ENCODE measurements at places on chromosomes 7 and 10.

DNA sequence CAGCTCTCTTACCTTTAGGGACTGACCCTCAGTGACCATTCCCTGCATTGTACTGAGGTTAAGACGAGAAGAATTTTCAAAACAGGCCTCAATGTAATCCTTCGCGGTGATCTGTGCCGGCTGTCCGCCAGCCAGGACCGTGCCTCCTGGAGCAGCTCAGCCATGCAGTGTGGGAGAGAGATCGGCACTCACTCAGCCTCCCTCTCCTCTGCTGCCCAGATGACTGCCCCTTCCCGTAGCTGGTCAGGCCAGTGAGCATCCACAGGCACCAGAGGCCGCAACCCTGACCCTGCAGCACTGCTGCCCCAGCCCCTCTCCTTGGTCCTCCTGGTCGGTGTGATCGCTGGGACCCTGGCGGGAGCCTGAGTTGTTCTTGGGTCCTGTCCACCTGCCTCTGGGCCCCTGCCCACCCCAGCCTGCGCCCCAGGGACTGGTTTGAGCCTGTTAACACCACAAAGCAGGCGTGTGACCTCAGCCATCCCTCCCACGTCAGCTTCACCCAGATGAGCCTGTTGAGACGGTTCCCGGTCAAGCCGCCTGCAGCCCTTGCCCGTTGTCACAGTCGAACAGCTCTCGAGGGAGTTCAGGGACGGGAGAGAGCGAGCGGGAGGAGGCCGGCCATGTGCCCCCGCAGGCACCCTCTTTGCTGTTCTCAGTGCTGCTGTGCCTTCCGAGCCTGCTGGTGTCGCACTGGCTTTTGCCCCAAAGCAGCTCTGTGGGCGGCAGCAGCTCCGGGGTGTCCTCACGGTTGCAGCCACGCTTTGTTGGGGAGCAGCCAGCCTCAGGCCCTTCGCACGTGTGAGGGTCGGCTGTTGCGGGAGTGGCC lies 37.2 kb downstream of the NKX6-2 start:
- DNase-seq, result no peak

DNA sequence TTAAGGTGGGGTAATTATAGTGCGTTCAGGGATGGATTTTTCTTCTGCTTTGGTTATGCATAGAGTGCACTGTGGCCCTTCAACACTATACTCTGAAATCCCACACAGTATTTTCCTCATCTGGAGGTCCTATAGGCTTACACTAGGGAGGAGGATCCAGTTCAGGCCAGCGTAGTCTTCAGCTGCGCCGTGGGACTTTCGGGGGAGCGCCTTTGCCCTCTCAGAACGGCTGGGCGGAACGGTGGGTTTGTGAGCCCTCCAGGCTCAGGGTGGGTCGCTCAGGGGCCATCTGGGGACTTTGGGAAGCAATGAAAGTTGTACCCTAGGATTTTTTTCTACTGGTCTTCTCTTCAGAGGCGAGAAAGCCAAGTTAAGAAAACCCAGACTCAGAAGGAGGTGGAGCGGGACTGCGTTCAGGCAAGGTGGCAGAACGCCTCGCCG lies 652 bp upstream of the VPS26A start:
- no peak for DNase-seq

- DNase-seq, result no peak
Measured at GRCh38 chr7:30984359-30985107, 20.8 kb downstream of the GHRHR start.

DNA sequence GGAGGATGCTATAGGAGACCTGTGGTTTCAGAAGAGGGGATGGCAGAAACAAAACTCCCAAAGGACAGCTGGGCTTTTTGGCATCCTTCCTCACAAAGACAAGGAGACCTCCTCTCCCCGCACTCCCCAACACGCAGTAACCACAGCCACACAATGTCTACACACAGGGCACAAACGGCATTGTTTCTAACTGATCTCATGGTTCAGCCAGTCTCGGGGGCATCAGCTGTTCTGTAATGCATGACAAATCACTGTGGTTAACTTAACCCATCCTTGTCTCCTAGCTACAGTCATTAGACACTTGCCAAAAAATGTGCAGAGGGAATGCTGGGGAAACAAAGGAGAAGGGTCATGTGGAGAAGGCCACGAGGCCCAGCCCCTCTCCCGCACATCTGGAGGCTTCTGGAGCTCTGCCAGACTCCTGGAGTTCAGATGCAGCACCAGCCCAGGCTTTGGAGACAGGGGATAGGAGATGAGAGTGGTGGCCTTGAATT lies 7.6 kb upstream of the ADAMTS14 start:
- DNase-seq, result no peak

DNA sequence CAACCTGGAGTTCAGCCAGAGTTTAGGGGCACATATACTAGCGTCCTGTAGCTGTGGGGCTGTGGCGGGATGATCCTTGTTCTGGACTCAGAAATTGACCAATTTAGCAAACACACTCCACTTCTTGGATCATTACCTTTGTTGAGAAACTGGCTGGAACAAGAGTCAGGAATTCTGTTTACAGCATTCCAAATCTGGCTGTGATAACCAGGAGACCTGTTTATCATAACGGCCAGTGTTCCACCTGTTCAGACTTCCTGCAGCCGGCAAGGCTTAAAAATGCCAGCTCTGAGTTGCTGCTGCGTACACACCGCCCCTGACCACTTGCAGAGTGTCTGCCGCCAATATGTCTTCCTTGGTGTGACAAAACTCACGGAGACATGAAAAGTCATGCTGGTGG lies 64.8 kb downstream of the ARMC3 start:
- DNase-seq, result no peak

DNA sequence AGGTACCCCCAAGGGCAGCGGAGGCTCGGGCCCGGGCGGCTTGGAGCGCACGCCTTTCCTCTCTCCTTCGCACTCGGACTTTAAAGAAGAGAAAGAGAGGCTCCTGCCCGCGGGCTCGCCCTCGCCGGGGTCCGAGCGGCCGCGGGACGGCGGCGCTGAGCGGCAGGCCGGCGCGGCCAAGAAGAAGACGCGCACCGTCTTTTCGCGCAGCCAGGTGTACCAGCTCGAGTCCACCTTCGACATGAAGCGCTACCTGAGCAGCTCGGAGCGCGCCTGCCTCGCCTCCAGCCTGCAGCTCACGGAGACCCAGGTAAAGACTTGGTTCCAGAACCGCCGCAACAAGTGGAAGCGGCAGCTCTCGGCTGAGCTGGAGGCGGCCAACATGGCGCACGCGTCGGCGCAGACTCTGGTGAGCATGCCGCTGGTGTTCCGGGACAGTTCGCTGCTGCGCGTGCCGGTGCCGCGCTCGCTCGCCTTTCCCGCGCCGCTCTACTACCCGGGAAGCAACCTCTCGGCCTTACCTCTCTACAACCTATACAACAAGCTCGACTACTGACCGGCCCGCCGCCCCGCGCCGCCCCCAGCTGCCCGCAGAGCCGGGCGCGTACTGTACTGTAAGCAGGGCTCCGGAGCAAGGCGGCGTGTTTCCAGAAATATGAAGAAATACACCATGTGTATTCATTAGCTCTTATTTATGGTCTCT lies 1.8 kb downstream of the HMX2 start:
- DNase-seq, result no peak

- DNase-seq, result no peak
Measured at GRCh38 chr7:36790311-36790787, 66.1 kb upstream of the AOAH start.

DNA sequence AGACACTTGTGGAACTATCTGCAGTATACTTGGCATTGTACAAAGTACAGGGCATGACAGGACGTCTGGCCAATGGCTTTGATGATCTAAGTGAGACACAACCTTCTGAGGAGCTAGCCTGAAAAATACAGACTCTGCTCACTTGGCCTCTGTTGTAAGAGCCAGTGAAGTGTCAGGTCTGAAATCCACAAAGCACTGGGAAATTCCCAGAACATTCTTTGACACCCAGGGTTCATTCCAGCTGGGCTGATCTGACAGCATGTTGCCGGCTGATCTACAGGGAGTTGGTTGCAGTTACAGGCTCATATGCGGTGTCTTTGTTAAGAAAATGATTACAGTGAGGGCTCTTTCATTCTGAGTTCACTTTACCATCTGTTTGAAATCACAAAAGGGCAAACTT lies 354.6 kb downstream of the PHF14 start:
- peak; percentile 54 for DNase-seq

- DNase-seq, result peak; percentile 59
Measured at GRCh38 chr7:98872328-98872924, 2.6 kb upstream of the TMEM130 start.

DNA sequence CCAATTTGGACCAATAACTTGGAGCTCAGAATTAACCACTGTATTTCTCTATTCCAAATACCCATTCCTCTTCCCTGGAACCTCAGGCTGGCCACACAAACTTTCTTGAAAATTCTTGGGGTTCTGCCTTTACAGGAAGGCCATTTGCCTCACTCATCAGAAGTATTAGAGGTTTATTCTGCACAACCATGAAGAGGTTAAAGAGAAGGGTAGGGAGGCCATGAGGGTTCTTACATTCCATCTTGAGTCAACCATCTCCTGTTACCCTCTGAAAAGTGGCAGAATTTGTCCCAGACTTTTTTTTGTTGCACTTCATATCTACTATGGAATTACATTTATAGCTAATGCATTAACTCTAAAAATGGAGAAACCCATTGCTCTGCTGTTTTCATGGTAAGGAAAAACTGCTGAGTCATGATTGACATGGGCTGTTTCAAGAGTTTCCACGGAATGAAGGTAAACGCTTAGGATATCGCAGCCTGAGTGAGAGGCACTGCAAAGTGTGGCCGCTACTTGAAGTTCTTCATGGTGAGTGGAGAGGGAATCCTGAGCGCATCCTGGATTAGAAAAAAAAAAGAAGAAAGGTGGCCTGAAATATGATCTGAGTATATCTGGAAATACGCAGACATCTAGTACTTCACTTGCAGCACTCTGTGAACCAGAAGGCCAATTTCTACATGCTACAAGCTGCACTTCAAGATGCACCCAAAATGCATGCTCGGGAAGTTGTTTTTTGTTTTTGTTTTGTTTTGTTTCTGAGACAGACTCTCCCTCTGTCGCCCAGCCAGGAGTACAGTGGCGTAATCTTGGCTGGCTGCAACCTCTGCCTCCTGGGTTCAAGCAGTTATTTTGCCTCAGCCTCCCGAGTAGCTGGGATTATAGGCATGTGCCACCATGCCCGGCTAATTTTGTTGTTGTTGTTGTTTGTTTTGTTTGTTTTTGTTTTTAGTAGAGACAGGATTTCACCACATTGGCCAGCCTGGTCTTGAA lies 83.7 kb downstream of the KIAA1217 start:
- DNase-seq, result no peak

GRCh38 chr7:120998996-120999565 lies 10.6 kb downstream of the CPED1 start:
- no peak for DNase-seq

DNA sequence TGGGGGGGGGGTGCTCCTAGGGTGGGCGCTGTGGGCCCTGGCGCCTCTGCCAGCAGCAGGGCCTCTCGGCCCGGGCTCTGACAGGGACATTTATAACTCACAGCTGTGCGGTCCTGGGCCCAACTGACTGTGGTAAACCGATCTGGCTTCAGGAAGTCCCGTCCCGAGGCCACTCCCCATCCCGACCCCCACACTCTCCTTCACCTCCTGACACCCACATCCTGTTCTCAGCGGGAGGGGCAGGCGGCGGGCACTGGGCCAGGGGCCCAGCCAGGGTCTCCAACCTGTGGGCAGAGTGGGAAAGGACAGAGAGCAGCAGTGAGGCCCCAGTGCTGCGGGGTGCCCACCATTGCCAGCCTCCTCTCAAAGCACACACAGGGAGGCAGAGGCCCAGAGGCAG lies 69.1 kb downstream of the ZMIZ1 start:
- DNase-seq, result peak; percentile 75

DNA sequence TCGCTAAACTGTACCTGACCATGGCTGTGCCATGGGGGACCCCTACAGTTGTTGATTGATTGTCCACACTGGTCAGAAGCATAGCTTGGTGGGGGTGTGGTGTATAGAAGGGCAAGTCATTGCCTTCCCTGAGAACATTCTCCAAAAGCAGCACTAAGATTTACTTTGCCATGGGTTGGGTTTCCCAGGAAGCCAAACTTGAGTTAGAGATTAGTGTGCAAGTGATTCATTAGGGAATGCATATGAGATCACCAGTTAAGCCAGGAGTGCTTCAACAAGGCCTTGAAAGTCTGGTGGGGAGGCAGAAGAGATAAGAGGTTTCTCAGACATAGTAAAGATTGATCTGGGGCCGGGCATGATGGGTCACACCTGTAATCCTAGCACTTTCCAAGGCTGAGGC lies 21.4 kb upstream of the TPST1 start:
- DNase-seq, result no peak

DNA sequence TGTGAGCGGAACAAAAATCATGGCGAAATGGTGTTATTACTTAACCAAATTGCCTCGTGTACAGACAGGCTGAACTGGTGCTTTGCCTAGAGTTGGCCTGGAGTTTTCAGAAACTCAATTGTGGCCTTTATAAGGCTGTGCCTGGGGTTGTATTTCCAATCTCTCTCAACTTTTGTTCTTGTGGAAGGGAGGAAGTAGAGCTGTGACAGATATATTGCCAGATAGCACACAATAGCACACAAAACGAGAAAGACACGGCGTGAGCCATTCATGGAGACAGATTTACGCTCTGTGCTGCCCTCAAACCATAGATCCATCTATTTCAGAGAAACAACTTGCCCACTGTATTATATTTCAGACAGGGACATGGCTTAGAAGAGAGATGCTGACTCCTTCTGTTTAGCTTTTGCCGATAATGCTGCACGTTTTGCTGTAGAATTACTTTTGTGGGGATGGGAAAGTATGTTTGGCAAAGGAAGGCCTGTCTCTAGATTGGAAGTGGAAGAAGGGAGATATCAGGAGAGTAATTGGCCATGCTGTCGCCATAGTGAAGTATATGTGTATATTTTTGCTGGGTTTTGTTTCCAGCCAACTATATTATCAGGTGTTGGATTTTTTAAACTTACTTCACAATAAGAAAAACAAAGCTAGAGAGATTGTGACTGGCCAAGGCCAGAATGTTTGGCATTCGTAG lies 80.4 kb downstream of the AUTS2 start:
- DNase-seq, result no peak

- no peak for DNase-seq
Measured at GRCh38 chr7:31413766-31414165, 73.2 kb upstream of the NEUROD6 start.

DNA sequence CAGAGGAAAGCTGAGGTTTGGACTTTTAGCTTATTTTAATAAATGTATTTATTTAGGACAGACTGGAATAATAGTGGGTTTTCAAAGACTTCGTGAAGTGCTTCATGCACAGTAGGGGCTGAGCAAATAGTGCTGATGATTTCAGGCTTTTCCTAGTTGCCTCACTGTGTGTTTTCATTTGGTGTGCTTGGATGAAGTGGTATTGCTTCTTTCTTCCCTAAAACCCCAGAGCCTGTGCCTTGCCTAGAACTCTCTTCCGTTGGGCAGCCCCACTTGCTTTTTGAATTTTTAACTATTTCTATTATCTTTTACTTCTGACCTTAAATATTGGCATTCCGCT lies 49.6 kb downstream of the ARID5B start:
- DNase-seq, result no peak

GRCh38 chr10:30816159-30816819 lies 186.7 kb upstream of the LYZL2 start:
- DNase-seq, result no peak

DNA sequence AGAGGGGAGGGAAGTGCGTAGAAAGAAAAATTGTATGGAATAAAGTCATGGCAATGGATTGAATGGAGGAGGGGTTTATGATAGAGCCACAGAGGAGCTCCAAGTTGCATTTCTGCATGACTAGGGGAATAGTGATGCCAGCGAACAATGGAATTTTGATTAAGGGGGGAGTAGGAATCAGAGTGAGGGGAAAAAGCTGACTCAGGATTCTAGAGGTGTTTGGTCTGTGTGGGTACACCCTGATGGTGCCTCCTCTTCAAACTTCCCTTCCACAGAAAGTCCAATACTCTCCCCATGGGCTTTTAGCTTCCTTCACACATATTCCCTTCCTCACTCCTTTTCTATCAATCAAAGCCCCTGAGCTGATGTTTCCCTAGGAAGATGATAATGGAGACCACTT lies 1.8 kb upstream of the KEL start:
- no peak for DNase-seq

All from GM12865 (cell line).